Ecto neural progenitor cell (in vitro differentiated cells): ENCODE measurements at places on chromosomes 4 and X.
A peak's percentile ranks its signal among the peaks of the same experiment; 100 is the strongest.

DNA sequence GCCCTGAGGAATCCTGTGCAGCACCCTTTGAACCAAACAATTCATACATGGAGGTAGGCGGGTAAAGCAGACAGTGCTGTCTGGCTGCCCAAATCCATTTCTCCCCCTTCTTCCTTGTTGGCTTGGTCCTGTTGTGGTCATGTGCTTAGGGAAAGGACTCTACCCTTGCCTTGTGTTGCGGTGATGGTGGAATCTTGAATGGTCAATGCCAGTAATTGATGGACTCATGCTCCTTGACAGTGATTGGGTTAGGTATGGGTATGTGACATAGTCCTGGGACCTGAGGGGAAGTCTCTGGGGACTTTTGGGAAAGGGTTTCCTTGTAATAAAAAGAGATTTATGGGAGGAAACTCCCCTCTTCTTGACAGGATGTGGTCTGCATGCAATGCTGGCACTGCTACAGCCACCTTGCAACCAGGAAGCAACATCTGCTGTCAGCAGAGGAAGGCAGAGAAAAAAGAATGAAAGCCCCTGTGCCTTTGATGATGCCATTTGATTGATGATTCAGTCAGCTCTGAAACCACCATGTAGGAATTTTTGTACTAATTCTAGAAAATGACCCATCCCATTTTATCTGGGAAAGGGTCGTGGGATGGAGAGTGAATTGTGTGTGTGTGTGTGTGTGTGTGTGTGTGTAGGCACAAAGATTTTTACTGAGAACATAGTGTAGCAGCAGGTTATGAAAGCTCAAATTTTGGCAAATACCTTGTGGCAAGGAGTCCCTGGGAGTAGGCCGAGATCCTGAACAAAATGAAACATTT is 30.0 kb upstream of the HUWE1 start:
- no peak for DNase-seq

DNA sequence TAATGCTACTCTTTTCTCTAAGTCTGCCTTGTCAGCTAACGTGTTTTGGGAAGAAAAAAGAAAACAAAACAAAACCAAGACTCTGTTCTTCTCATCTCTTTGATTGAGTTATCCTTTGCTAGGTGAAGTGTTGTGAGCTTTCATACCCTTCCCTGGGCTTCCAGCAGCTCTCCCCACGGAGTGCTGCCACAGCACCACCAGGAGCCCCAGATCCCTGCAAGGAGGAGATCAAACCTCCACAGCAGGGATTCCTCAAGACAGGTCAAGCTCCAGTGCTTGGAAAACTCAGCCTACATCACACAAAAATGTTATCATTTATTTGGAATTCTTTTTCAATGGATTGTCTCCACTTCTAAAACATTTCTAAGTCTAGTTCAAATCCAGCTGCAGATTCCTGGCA is 1981.9 kb upstream of the TENM3 start:
- no peak for DNase-seq

DNA sequence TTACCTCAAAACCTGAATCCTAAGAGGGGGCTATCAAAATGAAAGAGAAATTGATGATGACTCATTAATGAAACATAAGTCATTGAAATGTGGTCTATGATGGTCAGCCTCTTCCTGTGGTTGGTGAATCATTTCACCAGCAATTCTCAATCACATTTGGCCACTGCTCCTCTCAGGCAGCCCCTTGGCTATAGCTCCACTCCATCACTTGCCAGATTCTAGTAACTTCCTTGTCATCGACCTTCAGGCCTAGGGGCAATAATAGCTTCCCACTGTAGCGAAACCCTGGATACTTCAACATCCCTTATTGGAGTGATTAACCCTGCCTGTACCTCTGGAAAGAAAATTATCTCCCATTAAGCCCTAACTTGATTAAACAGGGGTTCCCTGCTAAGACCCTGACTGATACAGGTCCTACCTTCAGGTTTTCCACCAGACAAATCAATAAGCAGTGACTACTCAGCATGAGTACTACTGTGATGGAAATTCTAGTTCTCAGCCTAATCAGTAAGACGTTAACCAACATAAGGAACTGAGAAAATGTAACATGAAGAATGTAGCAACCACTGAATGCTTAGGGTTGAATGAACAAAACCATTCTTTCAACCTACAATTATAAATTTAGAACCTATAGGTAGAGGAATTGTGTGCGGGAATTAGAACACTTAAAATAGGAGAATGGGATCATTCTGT is 30.4 kb downstream of the ADH7 start:
- no peak for DNase-seq

GRCh38 chr4:80367737-80368136 is 32.2 kb downstream of the CFAP299 start:
- DNase-seq = no peak

DNA sequence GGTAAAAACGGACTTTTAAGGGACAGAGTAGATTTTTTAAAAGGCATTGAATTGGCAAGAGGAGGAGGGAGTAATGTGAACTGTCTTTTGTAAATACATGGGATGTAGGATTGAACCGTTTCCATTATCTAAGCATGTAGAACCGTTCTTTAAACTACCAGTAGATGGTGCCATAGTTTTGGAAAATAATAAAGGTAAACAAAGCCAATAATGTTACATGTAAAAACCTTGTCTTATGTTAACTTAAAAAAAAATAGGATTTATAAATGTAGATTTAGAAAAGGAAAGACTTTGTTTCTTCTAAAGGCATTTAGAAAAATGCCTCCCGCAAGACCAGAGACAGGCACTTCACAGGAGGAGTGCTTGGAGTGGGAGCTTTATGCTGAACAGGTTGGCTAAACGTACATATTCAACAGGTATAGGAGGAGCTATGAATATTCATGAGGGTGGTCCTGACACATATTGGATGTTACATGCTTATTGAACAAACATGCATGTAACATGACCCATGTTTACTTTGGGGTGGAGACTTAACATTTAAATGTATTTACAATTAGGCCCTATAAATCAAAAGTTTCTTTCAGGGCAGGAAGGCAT is 45.5 kb upstream of the FAM241A start:
- DNase-seq = no peak

DNA sequence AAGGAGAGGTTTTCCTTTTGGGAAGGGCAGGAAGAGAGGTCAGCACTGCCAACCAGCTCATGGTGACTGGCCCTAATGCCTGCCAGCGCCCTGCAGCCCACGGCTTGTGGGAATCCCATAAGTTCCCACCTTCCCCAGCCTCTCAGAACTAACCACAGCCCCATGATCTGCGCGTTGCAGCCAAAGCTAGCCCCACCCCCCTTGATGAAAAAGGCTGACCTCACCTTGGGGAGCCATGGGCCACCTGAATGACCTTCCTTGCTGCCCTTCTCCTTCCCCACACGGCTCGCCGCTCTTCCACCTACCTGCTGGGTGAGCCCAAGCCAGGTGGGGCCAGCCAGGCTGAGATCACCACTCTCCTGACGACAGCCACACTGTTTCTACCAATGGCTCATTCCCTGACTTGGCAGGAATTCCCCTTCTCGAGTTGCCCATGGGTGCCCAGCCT is 3.9 kb upstream of the ELF4 start:
- DNase-seq = no peak

- no peak for DNase-seq
These were observed 82.5 kb upstream of the ATOH1 start for GRCh38 chr4:93746031-93746430.

DNA sequence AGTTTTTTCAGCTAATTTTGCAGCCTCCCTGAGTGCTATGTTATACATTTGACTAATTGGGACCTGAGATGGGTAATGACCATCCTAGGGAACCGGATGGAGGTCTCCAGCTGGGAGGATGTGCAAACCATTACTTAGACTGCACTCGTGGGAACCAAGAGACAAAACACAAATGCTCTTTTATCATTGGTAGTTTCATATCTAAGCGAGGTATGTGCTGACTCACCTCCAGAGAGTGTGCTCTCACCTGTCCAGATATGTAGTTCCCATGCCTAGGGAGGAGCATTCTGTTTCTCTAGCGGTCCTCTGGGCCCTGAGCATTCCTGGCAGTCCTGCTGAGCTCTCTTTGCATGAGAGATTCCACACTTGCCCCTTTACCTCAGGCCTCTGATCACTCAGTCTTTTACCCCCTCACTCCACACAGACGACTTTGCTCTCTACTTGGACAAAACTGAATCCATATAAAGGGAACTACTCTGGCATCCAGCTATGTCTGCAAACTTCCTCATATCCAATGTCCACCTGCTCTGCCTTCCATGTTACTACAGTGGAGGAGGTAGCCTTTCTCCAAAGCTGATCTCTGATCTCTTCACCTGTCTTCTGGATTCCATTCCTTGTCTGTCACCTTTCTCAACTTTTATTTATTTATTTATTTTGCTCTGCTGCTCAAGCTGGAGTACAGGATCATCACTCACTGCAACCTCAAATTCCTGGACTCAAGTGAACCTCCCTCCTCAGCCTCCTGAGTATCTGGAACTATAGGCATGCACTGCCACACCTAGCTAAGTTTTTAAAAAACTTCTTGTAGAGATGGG is 88.4 kb downstream of the LRP2BP start:
- DNase-seq = no peak

- DNase-seq = no peak
These were observed 102.8 kb upstream of the PDLIM3 start for GRCh38 chr4:185638093-185638492.

DNA sequence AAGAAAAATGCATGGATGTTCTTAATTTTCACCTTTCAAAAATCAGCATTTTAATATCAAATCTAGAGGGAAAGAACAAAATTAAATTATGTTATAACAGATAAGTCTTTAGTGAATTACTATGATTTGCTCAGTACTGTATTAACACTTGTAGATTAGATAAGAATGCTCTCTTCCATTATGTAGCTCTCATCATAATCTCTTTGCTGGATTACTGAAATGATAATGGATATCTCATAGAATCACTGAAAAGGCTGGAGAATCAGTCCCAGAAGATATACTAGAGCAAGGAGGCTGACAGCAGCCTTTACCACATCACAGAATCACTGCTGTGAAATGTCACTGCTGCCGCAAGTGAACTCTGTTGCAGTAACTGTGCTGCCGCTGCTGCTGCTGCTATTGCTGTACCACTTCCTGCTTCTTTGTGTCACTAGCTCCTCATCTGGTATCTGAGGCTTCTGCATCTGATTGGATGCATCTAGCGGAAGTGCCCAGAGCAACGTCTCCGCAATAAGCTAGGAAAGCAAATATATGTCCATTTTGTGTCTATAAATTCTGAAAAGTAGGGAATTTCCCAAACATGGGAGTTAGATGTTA is 738.2 kb downstream of the ADGRL3 start:
- no peak for DNase-seq

DNA sequence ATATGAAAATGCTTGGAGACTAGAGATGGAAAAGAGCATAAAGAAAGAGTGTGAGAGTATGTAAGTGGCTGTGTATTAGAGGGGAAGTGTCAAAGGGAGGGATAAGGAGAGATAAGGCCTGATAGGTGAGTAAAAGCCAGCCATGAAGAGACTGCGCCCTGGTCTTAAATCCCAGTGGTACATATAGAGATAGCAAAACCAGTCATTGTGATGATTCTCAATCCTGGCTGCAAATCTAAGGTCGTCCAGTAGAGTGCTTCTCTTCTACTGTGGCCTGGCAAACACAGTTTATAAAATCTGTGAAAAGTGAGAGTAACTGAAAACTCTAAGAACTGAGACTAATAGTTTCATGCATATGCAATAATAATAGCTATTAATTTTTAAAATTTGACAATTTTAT is 86.9 kb downstream of the MAB21L2 start:
- DNase-seq = no peak

GRCh38 chr4:56467284-56468096 is at the start of gene SRP72:
Gene SRP72, plus strand, starts transcription at chr4:56467617. Its CDS starts 19 bp downstream, at chr4:56467636.
- peak; percentile 91 for DNase-seq

GRCh38 chr4:179165000-179165738 is 1722.9 kb upstream of the AGA start:
- DNase-seq = no peak

GRCh38 chrX:15785176-15785750 is 5.0 kb upstream of the ZRSR2 start:
- no peak for DNase-seq

GRCh38 chr4:152763796-152764195 is 15.7 kb downstream of the TIGD4 start:
- no peak for DNase-seq
